Sigmoid colon (tissue), 7 donors: ENCODE measurements at places on chromosomes 11 and 22. TPM values are rescaled to one million over a fixed set of nuclear protein-coding genes. Genes with fewer than 3 reads are reported as not detected.

- H3K27ac ChIP-seq = peak overlapping the region; percentile 57
- H3K4me1 ChIP-seq = no peaks in the 10 kb centered on the region
- H3K4me3 ChIP-seq = no peak overlapping the region
- no peaks in the 10 kb centered on the region for H3K27me3 ChIP-seq
- no peaks in the 10 kb centered on the region for H3K36me3 ChIP-seq
Observed at GRCh38 chr11:63869683-63870082, 30.8 kb downstream of the MARK2 start.

GRCh38 chr11:118366287-118366686 is 6.9 kb downstream of the UBE4A start:
- DNase-seq = no peak
- no peaks in the 10 kb centered on the region for H3K27me3 ChIP-seq
- peaks cover 7% of the 10 kb centered on the region for H3K4me1 ChIP-seq
- no peak overlapping the region for H3K4me3 ChIP-seq
- peaks cover 41% of the 10 kb centered on the region for H3K36me3 ChIP-seq

- H3K4me3 ChIP-seq = no peak overlapping the region
- H3K27ac ChIP-seq = no peak overlapping the region
- peaks cover 6% of the 10 kb centered on the region for H3K4me1 ChIP-seq
- DNase-seq = peak; percentile 68
- H3K36me3 ChIP-seq = no peaks in the 10 kb centered on the region
- no peaks in the 10 kb centered on the region for H3K27me3 ChIP-seq
Observed at GRCh38 chr22:46803031-46803880, 40.8 kb downstream of the TBC1D22A start.

- H3K27me3 ChIP-seq = no peaks in the 10 kb centered on the region
- no peak overlapping the region for H3K27ac ChIP-seq
- H3K36me3 ChIP-seq = no peaks in the 10 kb centered on the region
- H3K4me1 ChIP-seq = no peaks in the 10 kb centered on the region
- no peak for DNase-seq
Observed at GRCh38 chr22:30036656-30037055, 43.6 kb upstream of the HORMAD2 start.

DNA sequence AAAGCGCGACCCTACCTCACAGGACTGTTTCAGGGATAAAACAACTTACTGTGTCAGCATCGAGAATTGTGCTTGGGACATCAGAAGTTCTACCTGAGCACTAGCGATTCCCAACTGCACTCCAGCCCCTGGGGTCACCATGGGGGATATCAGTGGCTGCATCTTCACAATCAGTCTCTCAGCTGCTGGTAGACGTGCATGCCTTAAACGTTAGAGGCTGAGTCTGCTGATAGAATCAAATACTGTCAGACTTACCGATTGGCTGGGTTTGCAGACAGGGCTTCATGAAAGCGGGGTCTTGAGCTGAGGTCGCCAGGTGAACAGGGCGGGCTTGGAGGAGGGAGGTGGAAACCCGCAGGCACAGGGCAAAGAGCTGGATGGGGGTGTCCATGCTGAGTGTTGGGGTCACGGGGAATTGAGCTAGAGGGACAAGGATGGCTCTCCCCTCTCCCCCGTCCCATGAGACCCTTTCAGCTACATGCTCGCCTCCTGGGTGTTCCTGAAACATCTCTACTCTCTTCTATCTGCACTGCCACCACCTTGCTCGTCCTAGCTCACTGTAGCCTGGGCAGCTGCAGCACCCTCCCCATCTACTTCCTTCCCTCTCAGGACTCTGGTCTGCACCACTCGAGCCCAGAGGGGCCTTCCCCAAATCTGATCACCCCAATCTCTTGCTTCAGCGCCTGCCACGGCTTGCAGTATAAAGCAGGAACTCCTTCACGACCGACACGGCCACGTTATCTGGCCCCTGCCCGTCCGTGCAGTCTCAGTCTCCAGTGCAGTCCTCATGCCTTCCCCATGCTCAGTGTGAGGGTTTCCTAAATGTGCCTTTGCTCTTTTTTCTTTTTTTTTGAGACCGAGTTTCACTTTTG is 43.5 kb downstream of the ST14 start:
- no peaks in the 10 kb centered on the region for H3K27me3 ChIP-seq
- H3K4me3 ChIP-seq = no peak overlapping the region
- H3K27ac ChIP-seq = no peak overlapping the region

GRCh38 chr11:119404872-119405271 is 18.1 kb downstream of the THY1 start:
- H3K4me3 ChIP-seq = no peak overlapping the region
- no peaks in the 10 kb centered on the region for H3K27me3 ChIP-seq
- no peaks in the 10 kb centered on the region for H3K36me3 ChIP-seq
- H3K27ac ChIP-seq = no peak overlapping the region
- no peaks in the 10 kb centered on the region for H3K4me1 ChIP-seq

GRCh38 chr11:113667801-113668200 is 38.3 kb downstream of the TMPRSS5 start:
- H3K27ac ChIP-seq = no peak overlapping the region
- H3K36me3 ChIP-seq = no peaks in the 10 kb centered on the region
- peaks cover 6% of the 10 kb centered on the region for H3K4me1 ChIP-seq
- DNase-seq = no peak

The RAD9A gene
- 15.8 TPM for total RNA-seq

- DNase-seq = no peak
- no peak overlapping the region for H3K4me3 ChIP-seq
- no peak overlapping the region for H3K27ac ChIP-seq
- no peaks in the 10 kb centered on the region for H3K27me3 ChIP-seq
- no peaks in the 10 kb centered on the region for H3K4me1 ChIP-seq
Observed at GRCh38 chr11:101487775-101488174, 96.0 kb downstream of the TRPC6 start.

The SWAP70 gene
- total RNA-seq = 22.1 TPM

- H3K4me3 ChIP-seq = no peak overlapping the region
- H3K4me1 ChIP-seq = no peaks in the 10 kb centered on the region
- no peak for DNase-seq
Observed at GRCh38 chr11:120612513-120613263, 101.1 kb downstream of the GRIK4 start.

DNA sequence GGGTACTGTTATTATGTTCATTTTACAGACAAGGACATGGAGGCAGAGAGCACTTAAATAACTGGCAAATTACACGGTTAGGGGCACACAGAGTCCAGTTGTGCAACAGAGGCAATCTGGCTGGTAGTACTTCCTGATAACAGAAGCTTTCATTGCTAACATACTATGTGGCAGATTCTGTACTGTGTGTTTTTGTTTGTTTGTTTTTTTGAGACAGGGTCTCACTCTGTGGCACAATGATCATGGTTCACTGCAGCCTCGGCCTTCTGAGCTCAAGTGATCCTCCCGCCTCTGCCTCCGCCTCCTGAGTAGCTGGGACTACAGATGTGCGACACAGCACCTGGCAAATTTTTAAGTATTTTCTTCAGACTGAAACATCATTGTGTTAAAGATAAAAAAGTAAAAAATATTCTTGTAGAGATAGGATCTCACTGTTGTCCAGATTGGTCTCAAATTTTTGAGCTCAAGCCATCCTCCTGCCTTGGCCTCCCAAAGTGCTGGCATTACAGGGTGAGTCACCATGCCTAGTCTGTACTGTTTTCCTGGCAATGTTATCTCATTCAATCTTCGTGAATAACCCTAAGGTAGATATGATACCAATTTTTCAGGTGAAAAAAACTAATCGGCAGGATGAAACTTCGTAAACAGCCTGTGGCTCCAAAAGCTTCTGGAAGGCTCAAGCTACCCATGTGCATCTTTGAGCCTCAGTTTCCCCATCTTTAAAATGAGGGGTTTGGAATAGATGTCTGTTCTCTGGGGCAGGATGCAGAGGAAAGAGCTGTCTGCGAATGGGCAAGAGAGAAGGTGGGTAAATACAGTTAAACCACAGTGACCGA is 921 bp upstream of the NUCB2 start:
- no peak for DNase-seq
- peak overlapping the region; percentile 92 for H3K27ac ChIP-seq
- peaks cover 3% of the 10 kb centered on the region for H3K4me1 ChIP-seq
- peak overlapping the region; percentile 71 for H3K4me3 ChIP-seq
- H3K27me3 ChIP-seq = no peaks in the 10 kb centered on the region
- no peaks in the 10 kb centered on the region for H3K36me3 ChIP-seq

DNA sequence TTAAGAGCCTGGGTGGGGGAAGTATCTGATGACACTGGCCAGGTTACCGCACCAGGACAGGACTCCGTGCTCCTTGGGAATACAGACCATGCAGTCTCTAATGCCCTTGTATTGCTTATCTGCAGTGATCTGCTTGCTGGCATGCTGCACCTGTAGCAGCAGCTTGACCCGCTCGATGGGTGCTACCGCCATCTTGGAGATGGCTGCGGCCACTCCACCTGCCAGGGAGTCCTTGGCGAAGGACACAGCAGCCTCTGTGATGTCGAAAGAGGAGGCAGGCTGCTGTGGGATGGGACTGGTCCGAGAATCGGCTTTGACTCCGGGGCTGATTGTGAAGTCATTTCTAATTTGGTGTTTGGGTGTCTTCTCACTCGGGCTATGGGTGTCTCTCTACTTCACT is 3.1 kb downstream of the WBP2NL start:
- H3K4me1 ChIP-seq = peaks cover 4% of the 10 kb centered on the region
- no peaks in the 10 kb centered on the region for H3K27me3 ChIP-seq

- no peak overlapping the region for H3K4me3 ChIP-seq
- H3K36me3 ChIP-seq = peaks cover 2% of the 10 kb centered on the region
- no peak for DNase-seq
- no peak overlapping the region for H3K27ac ChIP-seq
- no peaks in the 10 kb centered on the region for H3K27me3 ChIP-seq
- no peaks in the 10 kb centered on the region for H3K4me1 ChIP-seq
Observed at GRCh38 chr11:5703741-5704536, 14.3 kb downstream of the TRIM22 start.

The SCN4B gene
- total RNA-seq = 2.2 TPM

- no peaks in the 10 kb centered on the region for H3K4me1 ChIP-seq
- H3K4me3 ChIP-seq = no peak overlapping the region
- no peaks in the 10 kb centered on the region for H3K36me3 ChIP-seq
- H3K27ac ChIP-seq = no peak overlapping the region
- no peaks in the 10 kb centered on the region for H3K27me3 ChIP-seq
- DNase-seq = no peak
Observed at GRCh38 chr22:30435674-30436126, 10.1 kb downstream of the MTFP1 start.

The PAX6 gene
- total RNA-seq = not detected

DNA sequence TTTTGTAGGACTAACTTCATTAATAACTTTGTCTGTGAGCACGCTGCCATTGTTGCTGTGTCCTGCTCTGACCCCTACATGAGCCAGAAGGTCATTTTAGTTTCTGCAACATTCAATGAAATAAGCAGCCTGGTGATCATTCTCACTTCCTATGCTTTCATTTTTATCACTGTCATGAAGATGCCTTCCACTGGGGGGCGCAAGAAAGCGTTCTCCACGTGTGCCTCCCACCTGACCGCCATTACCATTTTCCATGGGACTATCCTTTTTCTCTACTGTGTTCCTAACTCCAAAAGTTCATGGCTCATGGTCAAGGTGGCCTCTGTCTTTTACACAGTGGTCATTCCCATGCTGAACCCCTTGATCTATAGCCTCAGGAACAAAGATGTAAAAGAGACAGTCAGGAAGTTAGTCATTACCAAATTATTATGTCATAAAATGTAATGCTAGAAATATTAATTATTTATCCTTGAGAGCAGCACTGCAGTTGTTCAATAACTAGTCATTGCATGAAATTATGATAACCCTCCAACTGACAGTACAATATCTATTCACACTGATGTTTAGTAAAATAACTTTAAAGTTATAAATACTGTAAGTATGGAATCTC is 46.4 kb upstream of the OR5D13 start:
- H3K27me3 ChIP-seq = no peaks in the 10 kb centered on the region
- H3K27ac ChIP-seq = no peak overlapping the region
- no peak for DNase-seq
- no peaks in the 10 kb centered on the region for H3K4me1 ChIP-seq

DNA sequence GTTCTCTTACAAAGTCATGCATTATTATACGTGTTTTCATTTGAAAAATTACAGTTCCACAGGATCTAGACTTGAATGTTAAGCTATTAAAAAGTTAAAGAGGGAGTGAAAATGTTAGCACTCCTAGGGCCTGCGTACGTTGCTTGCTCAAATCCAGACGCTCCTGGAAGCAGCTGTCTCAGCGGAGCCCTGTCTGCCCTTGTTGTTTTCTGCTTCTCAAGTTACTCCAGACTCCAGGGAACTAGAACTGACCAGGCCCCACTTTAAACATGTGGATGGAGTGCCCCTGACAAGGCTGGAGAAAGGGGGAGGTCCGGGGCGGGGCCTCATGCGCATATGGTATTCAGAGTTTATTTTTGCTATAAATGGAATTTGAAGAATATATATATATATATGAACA is 9.6 kb downstream of the PARVB start:
- no peaks in the 10 kb centered on the region for H3K27me3 ChIP-seq
- H3K27ac ChIP-seq = peak overlapping the region; percentile 18
- H3K36me3 ChIP-seq = no peaks in the 10 kb centered on the region
- H3K4me1 ChIP-seq = peaks cover 15% of the 10 kb centered on the region
- no peak for DNase-seq

GRCh38 chr11:102538932-102539331 is 8.4 kb upstream of the MMP7 start:
- no peak overlapping the region for H3K27ac ChIP-seq
- no peaks in the 10 kb centered on the region for H3K36me3 ChIP-seq
- no peak overlapping the region for H3K4me3 ChIP-seq
- no peak for DNase-seq
- no peaks in the 10 kb centered on the region for H3K27me3 ChIP-seq

The COMT gene
- 162 TPM for total RNA-seq

The MFNG gene
- total RNA-seq = 8.0 TPM

- no peaks in the 10 kb centered on the region for H3K36me3 ChIP-seq
- DNase-seq = no peak
- no peak overlapping the region for H3K27ac ChIP-seq
- no peaks in the 10 kb centered on the region for H3K27me3 ChIP-seq
- H3K4me1 ChIP-seq = no peaks in the 10 kb centered on the region
- H3K4me3 ChIP-seq = no peak overlapping the region
Observed at GRCh38 chr11:70255477-70256116, 14.9 kb upstream of the PPFIA1 start.

The FGF3 gene
- total RNA-seq = not detected

DNA sequence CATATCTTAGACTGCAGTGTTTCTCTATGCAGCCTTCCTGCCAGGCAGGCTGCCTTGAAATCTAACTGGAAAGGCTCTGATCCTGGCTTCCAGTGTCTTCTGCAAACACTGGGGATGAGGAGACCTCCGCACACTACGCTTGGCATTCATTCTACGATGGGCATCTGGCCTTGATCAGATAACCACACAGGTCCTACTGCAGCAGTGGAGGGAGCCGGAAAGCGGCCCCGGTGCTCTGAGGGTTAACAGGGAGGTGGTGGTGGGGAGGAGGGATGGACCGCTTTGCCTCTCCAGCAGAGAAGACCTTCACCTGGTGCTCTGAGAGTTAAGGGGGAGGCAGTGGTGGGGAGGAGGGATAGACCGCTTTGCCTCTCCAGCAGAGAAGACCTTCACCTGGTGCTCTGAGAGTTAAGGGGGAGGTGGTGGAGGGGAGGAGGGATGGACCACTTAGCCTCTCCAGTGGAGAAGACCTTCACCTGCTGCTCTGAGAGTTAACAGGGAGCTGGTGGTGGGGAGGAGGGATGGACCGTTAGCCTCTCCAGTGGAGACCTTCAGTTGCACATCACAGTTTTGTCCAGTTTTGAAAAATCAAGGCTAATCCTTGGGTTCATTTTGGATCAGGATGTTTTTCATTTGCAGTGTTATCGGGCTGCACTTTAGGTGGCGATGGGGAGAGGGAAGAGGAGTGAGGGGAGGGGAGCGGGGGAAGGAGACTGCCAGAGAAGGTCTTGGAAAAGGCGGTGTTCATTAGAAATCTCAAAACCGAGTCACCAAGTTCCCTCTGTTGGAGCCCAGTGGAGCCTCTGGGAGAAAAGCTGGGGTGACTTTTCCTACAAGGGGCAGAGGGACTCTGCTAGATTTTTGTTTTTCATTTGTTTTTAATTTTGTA is 5.6 kb downstream of the GAL start:
- peaks cover 2% of the 10 kb centered on the region for H3K4me1 ChIP-seq
- DNase-seq = peak; percentile 18
- H3K27ac ChIP-seq = no peak overlapping the region
- H3K4me3 ChIP-seq = no peak overlapping the region
- H3K27me3 ChIP-seq = peaks cover 66% of the 10 kb centered on the region
- no peaks in the 10 kb centered on the region for H3K36me3 ChIP-seq

The CRYBB3 gene
- total RNA-seq = not detected
